ENCODE measurements at places on chromosomes 2 and 18.

DNA sequence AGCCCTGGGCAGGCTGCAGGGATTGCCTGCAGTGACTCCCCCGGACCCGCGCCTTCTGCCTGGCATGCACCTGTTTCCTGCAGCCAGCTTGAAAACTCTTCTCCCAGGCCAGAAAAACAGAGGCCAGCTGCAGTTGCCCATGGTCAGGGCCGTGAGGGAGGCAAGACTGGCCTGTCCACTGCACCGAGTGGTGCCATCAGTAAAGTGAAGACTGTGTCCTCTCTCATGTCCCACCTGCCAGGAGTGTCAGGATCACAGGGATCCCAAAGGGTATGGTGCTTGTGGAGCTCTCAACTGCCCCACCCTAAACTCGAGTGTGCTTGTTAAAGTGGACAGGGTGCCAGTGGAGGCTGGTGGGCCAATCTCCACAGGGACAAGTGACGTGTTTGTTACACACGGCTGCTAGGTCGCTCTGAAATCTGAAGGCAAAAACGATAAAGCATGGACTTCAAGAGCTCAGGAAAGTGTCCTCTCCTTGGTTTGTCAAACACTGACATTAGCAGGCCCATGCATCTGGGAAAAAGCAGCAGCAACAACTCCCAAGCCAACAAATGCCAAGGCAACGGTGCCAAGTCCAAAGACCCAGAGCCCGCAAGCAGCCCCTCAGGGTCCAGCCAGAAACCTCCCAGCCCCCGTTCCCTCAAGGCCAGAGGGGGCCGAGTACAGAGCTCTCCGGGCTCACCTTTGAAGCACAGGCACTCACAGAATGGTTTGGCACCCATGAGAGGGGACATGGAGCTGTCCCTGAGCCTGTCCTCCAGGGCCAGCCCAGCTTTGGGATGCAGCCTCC, 213.2 kb downstream of the HDAC4 start:
- peak; percentile 3 for DNase-seq

DNA sequence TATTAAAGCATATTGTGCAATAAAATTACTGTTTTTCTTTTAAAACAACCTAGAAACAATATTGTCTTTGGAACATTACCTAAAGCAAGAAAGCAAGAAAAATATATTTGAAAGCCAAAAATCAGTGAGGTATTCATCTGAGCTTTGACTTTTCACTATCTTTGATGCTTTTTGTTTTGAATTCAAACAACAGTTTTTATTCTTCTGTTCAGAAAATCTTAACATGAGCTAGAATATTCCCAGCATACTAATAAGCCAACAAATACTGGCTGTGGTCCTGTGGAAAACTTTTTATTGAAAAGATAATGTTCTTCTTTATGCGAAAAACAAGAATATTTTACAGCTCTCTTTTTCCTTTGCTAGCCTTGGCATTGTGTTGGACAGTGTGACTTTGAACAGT, 19.8 kb downstream of the FAM171B start:
- DNase-seq, result no peak

GRCh38 chr2:131056204-131056931, 36.9 kb downstream of the FAM168B start:
- no peak for DNase-seq

DNA sequence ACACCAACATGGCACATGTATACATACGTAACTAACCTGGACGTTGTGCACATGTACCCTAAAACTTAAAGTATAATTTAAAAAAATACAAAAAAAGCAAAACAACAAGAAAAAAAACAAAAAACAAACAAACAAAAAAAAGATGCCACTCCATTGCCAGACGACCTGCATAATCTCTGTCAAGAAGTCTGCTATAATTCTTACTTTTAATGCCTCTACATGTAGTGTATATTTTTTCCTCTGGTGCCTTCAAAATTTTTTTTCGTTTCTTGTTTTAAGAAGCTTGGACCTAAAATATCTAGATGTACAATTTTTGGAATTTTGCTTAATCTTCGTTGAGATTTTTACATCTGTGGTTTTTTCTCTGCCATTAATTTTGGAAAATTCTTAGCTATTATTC, 235.6 kb upstream of the ZNF521 start:
- no peak for DNase-seq

DNA sequence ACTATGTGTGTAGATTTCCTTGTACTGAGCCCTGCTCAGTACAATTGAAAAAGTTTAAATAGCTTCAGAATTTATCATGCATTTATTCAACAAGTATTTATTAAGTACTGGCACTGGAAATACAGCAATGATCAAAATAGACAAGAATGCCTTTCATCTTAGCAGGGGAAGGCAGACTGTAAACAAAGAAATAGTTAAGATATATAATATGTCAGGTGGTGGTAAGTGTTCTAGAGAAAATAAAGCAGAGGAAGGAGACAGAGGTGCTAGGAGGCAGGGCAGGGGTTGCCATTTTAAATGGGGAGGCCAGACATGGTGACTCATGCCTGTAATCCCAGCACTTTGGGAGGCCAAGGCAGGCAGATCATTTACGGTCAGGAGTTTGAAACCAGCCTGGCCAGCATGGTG, 13.6 kb upstream of the LIPG start:
- no peak for DNase-seq

- no peak for DNase-seq
These were observed 965.2 kb upstream of the FANCL start for GRCh38 chr2:59206361-59206760.

DNA sequence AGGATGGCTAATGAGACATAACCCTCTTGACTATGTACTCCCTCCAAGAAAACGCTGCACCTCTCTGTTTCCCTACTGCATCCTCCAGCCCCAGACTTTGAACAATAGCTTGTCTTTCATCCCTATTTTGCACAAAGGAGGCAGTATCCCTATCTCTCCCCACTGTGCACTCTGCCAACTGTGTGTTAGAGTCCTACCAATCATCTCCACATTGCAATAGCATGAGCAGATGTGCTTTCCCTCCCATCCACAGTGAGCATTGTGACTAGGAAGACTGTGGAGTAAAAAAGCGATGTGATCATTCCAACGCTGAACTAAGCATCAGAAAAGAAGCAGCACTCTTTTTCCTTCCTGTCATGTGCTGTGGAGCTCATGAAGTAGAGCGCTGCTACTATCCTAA, 206.3 kb upstream of the GULP1 start:
- DNase-seq, result no peak

- no peak for DNase-seq
These were observed 68.0 kb downstream of the NPAS2 start for GRCh38 chr2:100887713-100888495.

DNA sequence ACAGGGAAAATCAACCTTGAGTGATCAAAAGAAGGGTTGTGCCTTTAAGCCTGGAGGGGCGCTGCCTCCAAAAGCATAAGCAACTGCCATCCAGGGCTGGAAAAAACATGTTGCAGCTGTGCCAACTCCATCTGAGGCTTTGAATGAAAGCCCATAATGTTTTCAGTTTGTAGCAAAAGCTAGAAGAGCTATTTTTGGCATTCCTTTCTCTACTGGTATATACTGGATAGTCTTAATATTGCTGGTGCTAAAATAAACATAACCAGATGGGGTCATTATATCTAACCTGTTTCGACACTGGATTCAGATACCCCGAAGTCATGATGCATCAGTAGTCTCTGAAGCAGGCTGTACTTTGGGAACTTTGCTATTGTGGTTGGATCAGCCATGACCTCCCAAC, 25.1 kb downstream of the ANXA4 start:
- DNase-seq, result no peak

GRCh38 chr2:96763511-96764252, 3.0 kb downstream of the CNNM4 start:
- peak; percentile 55 for DNase-seq

- DNase-seq, result no peak
These were observed 80.1 kb downstream of the RBM43 start for GRCh38 chr2:151181524-151181923.

DNA sequence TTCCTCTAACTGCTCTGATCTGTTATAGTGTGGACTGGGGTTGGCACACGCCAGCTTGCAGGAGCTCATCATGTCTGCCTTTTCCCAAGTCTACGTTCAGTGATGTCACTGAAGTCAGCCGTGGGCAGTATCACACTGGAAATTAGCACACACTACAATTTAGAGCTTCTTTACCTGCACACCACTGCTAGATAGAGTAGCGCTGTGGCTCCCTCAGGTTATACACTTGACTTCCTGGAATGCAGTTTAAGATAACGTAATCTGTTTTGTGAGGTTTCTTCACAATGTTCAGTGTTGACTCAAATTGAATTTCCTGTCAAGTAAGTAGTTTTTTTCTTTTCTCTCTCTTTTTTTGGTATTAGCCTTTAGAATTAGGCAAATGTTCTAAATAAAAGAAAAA, 487.2 kb downstream of the DCDC2C start:
- DNase-seq, result no peak

DNA sequence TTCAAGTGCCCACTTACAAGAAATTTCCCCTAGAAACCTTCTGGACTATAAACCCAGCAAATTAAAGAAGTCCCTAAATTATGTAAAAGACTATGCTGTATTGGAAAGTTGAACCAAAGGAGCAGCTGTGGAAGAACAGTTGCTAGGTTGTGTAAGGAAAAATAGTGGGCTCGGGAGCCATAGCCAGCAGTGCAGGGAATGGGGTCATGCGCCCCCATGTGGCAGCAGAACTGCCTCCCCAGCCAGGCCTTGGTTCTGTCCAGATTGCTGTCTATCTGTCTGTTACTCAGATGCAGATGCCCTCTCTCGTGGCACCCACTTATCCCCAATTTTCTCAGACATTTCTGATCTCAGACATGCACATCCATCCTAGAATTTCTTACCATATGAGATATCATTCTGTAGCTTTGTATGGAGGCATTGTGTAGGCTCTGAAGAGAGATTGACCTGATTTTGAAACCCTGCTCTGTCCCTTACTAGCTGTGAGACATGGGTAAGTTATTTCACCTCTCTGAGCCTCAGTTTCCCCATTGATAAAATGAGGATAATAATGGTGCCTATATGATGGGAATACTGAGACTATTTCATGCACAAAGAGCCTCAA, 258.3 kb downstream of the SS18 start:
- DNase-seq, result peak; percentile 37

- DNase-seq, result no peak
These were observed 27.1 kb downstream of the FBLN7 start for GRCh38 chr2:112165296-112165695.

- DNase-seq, result no peak
These were observed 155.4 kb downstream of the MAP2 start for GRCh38 chr2:209579230-209579749.

DNA sequence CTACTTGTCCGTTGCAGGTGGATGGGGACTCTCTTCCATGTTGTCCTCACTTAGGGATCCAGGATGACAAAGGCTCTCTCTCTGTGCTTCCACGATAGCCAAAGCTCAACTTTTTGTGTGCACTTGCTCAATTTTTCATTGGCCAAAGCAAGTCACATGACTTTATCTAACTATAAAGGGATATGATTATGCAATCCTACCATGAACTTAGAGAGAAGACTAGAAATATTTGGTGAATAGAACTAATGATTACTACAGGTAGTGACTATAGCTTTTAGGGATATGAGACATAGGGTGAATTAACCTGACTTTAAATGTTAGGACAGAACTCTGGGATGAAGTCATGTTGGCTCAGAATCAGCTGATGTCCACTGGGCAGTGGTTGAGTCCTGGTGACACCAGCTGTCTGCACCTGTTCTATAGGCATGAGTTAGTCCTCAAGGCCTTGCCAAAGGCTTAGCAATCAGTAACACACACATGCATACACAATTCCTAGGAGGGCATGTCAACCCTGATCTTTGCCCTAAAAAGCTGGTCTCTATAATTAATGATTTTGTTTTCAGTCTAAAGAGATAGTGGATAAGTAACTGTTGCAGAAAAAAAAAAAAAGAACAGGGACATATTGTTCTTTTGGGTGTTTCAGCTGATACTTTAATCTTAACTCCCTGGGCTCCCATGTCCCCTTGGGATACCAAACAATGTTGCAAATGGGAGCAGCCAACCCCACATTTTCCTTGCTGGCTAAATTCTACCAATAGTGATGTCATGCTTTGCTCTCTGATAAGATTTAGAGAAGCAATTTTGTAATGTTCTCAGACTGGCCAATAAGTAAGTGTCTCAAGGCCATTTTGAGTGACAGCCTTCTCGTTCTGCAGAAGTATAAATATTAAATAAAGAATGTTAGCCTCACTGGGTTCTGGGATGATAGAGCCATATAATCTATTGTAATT, 12.5 kb upstream of the HK2 start:
- no peak for DNase-seq

DNA sequence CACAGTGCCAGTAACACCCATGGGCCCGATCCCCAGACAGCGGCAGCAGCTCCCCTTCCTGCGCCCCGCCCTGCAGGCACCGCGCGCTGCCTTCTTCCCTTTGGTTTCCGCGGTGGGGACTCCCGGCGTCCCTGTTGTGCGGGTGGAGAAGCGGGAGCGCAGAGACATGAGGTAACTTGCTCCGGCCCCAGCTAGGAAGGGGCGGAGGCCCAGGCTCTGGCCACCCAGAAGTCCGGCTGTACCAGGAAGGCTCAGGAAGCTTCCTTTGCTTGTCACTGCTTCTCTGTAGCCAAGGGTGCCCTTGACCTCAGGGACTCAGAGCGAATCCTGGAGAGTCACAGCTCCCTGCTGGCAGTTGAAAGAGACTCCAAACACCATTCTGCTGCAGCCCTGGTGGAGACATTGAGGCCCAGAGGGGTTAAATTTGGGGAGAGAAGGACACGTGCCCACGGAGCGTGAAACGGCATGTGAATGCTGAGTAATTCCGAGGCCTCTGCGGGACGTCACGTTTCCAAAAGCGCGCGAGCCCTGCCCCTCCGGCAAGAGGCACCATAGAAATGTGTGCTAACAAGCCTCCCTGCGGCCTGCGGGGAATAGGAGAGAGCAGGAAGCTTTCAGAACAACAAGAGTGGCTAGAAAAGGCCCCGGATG, 6.7 kb upstream of the ADCY3 start:
- peak; percentile 32 for DNase-seq

DNA sequence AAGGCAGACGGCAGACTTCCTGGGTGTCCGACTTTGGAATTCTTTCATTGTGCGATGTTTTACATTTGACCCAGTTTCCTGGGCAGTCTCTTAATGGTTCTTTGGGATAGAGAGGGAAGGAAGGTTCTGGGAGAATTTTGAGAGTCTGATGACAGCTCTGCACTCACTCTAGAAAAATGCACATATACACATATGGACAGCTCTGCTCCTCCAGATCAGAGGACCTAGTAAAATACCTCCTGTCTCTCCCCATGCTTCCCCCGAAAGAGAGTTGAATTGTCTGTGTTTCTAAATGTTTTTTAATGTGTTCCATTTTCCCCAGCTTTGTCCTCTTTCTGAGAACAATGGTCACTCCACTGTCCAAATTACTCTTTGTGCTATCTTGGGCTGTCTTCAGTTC, 102.0 kb upstream of the CXCR4 start:
- no peak for DNase-seq

DNA sequence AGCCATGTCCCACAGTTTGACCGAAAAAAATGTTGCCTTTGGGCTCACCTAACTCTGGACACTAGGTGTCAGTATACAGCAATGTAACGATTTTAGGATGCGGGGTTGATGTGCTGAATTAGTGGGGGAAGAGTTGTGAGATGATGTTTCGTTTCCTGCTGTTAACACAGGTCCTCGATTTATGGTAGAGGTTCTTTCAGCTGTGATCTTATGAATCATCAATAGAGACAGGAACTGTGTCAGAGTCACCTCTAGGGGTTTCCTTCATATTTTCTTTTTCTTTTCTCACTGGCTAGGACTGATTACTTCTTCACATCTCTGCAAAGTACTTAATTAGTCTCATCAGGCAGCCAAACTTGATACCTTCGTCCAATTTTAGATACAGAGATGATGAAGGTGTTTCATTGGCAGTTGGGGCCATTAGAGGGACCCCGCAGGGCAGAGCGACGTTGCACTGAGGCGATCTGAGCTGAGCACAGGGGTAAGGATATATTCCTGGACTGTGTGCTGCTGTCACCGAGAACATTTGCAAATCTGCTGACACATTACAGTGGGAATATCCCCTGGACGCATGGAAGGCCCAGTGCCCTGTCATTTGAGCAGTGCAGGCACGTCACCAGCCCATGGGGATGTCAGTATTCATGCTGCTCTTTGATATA, 10.2 kb upstream of the MMADHC start:
- peak; percentile 23 for DNase-seq

Data from transverse colon (tissue), 4 donors.